Dermis blood vessel endothelial cell (primary cell): ENCODE measurements at places on chromosomes 1 and 21.
A peak's percentile ranks its signal among the peaks of the same experiment; 100 is the strongest.

DNA sequence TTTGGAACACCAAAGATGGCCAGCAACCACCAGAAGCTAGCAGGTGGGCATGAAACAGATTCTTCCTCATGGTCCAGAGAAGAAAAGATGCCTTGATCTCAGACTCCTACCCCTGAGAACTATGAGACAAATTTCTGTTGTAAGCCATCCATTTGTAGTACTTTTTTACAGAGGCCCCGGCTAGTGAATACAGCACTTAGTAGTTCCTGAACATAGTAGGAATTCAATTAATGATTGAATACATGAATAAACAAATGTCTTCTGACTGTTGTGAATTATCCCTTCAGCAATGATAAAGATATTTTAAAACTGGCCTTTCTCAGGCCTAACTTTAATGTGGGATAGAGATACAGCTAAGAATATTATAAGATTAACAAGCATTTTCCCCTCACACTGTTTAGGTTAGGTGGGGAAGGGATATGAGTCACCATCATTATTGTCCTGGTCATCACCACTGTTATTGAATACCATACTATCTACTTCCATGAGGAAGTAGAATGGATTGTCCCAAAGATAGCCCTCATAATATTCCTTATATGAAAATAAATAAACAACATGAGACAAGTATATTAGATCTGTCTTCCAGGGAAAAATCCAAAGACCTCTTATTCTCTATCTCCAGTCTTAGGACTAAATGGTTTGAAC, 51.4 kb downstream of the ADCY10 start:
- DNase-seq = peak; percentile 69

GRCh38 chr21:32947736-32948135, 78.0 kb upstream of the OLIG2 start:
- DNase-seq = no peak

GRCh38 chr1:65467536-65467935, 47.1 kb downstream of the LEPR start:
- DNase-seq = no peak

GRCh38 chr1:231044588-231044987, 4.5 kb upstream of the FAM89A start:
- no peak for DNase-seq

- no peak for DNase-seq
These were observed 3.5 kb upstream of the LRIF1 start for GRCh38 chr1:110967256-110967655.

DNA sequence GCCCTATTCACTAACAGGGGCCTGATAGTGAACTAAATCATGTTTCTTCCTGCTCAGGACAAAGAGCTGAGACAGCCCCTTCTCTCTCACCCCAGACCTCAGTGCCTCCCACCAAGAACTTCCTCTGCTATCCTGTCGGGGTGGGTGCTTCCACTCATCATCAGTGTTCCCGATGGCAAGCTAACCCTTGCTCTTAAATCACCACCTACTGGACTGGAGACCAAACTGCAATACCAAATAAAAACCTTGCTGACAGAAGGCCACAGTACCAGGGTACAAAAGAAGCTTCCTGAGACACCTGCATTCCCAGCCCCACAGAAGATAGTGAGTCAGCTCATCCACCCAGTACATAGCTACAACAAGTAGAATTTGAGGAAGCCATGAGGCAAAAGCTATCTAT, 799.5 kb downstream of the LTN1 start:
- peak; percentile 7 for DNase-seq

GRCh38 chr1:44994309-44994898, 8.0 kb upstream of the EIF2B3 start:
- no peak for DNase-seq

DNA sequence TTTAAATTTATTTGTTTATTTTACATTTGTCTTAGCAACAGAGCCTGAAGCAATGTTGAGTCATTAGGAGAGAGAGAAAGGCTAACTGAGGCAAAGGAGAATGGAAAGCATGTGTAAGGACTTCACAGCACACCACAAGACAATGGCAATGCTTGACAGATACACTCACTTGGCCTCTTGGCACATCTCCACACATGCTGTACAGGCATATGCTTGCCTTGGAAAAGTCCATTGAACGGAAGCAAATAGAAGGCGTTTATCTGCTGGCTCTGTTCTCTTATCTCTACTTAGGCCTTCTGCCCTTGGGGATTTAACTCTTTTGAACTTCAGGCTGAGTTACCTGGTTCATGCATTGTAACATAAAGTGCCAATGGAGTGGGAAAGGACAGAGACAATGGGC, 262.2 kb upstream of the POU3F1 start:
- no peak for DNase-seq

DNA sequence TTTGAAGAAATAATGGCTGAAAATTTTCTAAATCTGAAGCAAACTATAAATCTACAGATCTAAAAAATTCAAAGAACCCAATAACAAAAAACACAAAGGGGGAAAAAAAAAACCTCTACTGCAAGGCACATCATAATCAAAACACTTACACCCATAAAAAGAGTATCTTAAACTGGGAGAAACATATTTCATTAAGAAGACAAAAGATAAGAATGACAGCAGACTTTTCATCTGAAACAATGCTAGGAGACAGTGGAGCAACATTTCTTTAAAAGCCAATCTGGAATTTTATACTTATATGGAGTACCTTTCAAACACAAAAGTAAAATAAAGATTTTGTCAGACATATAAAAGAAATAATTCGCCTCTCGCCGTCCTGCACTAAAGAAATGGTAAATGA, 49.1 kb downstream of the COP1 start:
- no peak for DNase-seq

GRCh38 chr1:57067863-57068262, 102.0 kb upstream of the C8B start:
- DNase-seq = no peak

DNA sequence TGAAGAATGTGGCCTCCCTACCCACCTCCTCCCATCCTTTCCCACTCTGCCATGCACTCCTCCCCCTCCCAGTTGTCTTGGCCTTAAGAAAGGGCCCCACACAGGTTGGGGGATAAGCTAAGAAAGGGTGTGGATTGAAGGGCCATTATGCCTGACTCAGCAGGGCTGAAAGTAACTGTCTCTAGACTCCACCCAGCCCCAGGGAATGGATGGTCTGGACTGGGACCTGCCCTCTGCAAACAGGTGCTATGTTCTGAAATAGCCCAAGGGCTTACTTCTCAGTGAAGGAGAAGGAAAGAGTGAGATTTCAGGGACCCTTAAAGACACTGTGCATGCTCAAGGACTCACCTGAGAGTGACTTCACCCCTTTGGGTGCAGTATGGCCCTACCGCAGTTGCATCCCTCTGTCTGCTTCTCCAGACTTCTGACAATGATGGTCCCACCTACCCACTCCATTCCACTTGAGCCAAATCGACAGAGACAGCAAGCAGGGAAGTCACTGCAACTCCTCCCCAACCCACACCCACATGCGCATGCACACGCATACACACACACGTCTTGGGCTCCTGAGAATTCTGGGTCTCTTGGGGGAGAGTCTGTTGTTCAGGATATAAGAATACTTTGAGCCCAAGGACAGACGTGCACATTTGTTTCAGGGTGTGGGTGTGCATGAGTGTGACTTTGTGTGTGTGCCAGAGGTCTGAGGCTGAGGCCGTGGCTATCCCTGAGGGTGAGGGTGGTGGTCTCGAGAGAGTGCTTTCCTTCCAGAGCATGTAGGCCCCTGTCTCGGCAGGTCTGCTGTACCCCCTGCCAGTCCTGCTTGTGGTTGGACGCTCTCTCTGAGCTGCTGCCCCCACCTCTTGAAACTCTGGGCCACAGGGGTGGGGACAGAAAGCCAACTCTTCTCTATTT, 231.9 kb downstream of the PTPRU start:
- DNase-seq = no peak

- no peak for DNase-seq
These were observed 766 bp downstream of the ATP2B4 start for GRCh38 chr1:203627398-203627797.

DNA sequence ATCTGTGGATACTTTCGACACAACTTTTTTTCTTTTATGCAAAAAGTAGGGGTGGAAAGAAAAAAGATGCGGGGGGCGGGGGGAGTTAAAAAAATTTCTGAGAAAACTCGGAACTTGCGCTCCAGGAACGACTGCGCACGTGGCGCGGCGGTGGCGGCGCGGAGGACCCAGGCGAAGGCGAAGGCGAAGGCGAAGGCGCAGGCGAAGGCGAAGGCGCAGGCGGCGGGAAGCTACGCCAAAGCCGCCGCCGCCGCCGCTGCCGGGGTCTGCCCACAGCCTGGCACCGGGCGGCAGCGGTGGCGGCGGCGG, 208 bp upstream of the BARHL2 start:
- DNase-seq = no peak

- DNase-seq = peak; percentile 43
These were observed 41.7 kb downstream of the UMODL1 start for GRCh38 chr21:42112857-42113256.

- DNase-seq = no peak
These were observed 41.4 kb upstream of the ACOT11 start for GRCh38 chr1:54506594-54506993.

GRCh38 chr21:43911935-43912487, 47.0 kb downstream of the AGPAT3 start:
- no peak for DNase-seq

- DNase-seq = no peak
These were observed 64.6 kb upstream of the TARBP1 start for GRCh38 chr1:234543442-234544086.

GRCh38 chr1:185288435-185288834, 28.6 kb downstream of the IVNS1ABP start:
- DNase-seq = no peak
